ENCODE measurements at places on chromosomes 5 and 9.

GRCh38 chr9:13095056-13095455, 184.4 kb downstream of the MPDZ start:
- DNase-seq, result no peak

DNA sequence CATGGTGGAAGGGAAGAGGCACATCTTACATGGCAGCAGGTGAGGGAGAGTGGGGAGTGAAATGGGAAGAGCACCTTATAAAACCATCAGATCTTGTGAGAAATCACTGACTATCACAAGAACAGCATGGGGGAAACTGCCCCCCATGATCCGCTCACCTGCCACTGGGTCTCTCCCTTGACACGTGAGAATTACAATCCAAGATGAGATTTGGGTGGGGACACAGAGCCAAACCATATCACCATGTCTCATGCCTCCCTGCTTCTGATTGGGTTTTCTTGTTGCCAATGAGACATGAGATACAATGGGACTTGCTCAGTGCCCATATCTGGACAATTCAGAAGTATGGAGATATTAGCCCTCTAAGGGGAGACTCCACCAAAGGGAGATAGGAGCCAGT, 97.4 kb downstream of the TARS1 start:
- no peak for DNase-seq

DNA sequence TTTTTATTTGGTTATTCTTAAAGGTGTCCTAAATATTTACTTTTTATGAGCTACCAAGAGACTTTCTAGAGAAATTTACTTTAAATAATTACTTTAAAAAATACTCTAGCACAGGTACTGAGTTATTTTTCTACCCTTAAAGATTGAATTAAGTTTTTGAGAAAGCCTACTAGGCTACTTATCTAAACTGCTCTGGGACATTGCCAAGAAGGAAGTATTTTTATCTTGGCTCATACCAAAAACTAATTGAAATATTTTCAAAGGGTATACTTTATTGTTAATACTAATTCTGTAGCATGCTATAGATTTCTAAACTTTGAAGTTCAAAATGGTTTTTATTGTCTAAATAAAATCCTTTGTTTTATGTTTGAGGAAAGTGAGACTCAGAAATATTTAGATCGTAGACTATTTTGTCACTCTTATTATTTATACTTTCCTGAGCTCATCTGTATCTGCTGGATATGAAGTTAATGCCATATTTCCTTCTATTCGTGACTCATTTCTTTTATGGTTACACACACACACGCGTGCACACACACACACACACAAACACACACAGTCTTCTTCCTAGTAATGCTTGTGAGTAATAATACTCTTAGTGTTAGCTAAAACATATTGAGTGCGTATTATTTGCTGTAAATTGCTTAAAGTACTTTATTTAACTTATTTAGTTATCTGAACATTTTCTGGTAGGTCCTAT, 89.5 kb downstream of the MAN2A1 start:
- no peak for DNase-seq

DNA sequence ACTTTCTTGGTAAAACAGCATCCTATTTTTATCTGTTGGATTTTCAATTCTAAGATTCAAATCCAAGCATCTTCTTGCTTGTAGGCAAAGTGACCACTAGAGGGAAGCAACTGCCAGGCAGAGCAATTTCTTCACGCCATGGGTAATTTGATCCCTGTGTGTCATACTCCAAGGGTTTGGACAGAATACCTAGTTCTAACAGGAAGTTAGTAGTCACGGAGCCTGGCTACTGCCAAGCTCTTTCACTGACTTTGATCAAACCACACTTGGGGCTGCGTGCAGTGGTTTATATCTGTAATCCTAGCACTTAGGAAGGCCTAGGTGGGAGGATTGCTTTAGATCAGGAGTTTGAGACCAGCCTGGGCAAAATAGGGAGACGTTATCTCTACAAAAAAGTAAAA, 473.6 kb upstream of the TNC start:
- DNase-seq, result no peak
